Activated CD8-positive, alpha-beta memory T cell treated with anti-CD3 and anti-CD28 coated beads for 36 hours (primary cell): ENCODE measurements at places on chromosomes 3 and 15. TPM values are rescaled to one million over a fixed set of nuclear protein-coding genes. Genes with fewer than 3 reads are reported as not detected.

AHSG gene
- total RNA-seq, result not detected

SLC9A9 gene
- total RNA-seq, result 1.0 TPM

TRIM42 gene
- not detected for total RNA-seq

UTS2B gene
- not detected for total RNA-seq

GXYLT2 gene
- total RNA-seq, result not detected

EFCC1 gene
- 0.10 TPM for total RNA-seq

GUCA1C gene
- not detected for total RNA-seq

MITF gene
- total RNA-seq, result 0.15 TPM

SLC15A2 gene
- 0.84 TPM for total RNA-seq

CCDC54 gene
- not detected for total RNA-seq

MKRN2OS gene
- not detected for total RNA-seq

CASR gene
- not detected for total RNA-seq

TIGIT gene
- total RNA-seq, result 213 TPM

ZDHHC23 gene
- total RNA-seq, result 4.1 TPM

DALRD3 gene
- 28.6 TPM for total RNA-seq

C2CD4A gene
- 0.27 TPM for total RNA-seq

ZNF860 gene
- 0.13 TPM for total RNA-seq

BNC1 gene
- total RNA-seq, result not detected

ZNF502 gene
- total RNA-seq, result 1.3 TPM

GRK7 gene
- total RNA-seq, result 0.04 TPM

SPESP1 gene
- 0.99 TPM for total RNA-seq

GPR160 gene
- 4.2 TPM for total RNA-seq

ARHGAP11A gene
- 110 TPM for total RNA-seq

LRRC3B gene
- not detected for total RNA-seq

RAD54L2 gene
- total RNA-seq, result 34.8 TPM

CD200 gene
- 25.1 TPM for total RNA-seq

CHRM5 gene
- not detected for total RNA-seq

GOLGA6D gene
- not detected for total RNA-seq

SH2D7 gene
- total RNA-seq, result not detected

GOLGA6L9 gene
- 1.7 TPM for total RNA-seq

SYNM gene
- 1.2 TPM for total RNA-seq

EPHB1 gene
- not detected for total RNA-seq

VIPR1 gene
- total RNA-seq, result 2.8 TPM

FAM131A gene
- total RNA-seq, result 1.7 TPM

NAALADL2 gene
- total RNA-seq, result not detected

NR2F2 gene
- not detected for total RNA-seq

RASL12 gene
- not detected for total RNA-seq

COX17 gene
- 97.4 TPM for total RNA-seq

GOLGA6B gene
- not detected for total RNA-seq

LSAMP gene
- not detected for total RNA-seq

ACOX2 gene
- total RNA-seq, result not detected

TNFSF10 gene
- total RNA-seq, result 37.6 TPM

OCA2 gene
- not detected for total RNA-seq

SLC6A11 gene
- not detected for total RNA-seq

SLITRK3 gene
- not detected for total RNA-seq

DZIP3 gene
- 10.4 TPM for total RNA-seq

PLIN1 gene
- total RNA-seq, result 0.25 TPM

TYRO3 gene
- 1.8 TPM for total RNA-seq

B3GALNT1 gene
- 3.4 TPM for total RNA-seq

GOLGA8Q gene
- not detected for total RNA-seq

HDDC3 gene
- total RNA-seq, result 41.3 TPM

CD276 gene
- 2.6 TPM for total RNA-seq

GABRR3 gene
- not detected for total RNA-seq

IL17RE gene
- 1.3 TPM for total RNA-seq

FBXW12 gene
- not detected for total RNA-seq

IQCF5 gene
- not detected for total RNA-seq

TEX9 gene
- total RNA-seq, result 1.4 TPM

RARB gene
- not detected for total RNA-seq

ROBO2 gene
- total RNA-seq, result not detected

NANOGP8 gene
- total RNA-seq, result not detected
